ENCODE measurements at places on chromosomes 6 and 20.

- no peak for DNase-seq
Measured at GRCh38 chr6:958488-958887, 265.5 kb upstream of the EXOC2 start.

GRCh38 chr6:159095616-159096015 lies 50.8 kb upstream of the TAGAP start:
- no peak for DNase-seq

- no peak for DNase-seq
Measured at GRCh38 chr6:134435814-134436280, 117.9 kb upstream of the SGK1 start.

- DNase-seq, result peak; percentile 87
Measured at GRCh38 chr20:49484180-49485140, 2.0 kb upstream of the KCNB1 start.

- no peak for DNase-seq
Measured at GRCh38 chr6:144170044-144170443, 19.7 kb downstream of the STX11 start.

GRCh38 chr6:155194399-155194798 lies 69.4 kb upstream of the CLDN20 start:
- DNase-seq, result no peak

- DNase-seq, result no peak
Measured at GRCh38 chr20:21075471-21075870, 30.7 kb downstream of the LINC00237 start.

GRCh38 chr6:26653007-26653406 lies 6.5 kb downstream of the ZNF322 start:
- DNase-seq, result no peak

GRCh38 chr6:89475634-89476033 lies 42.7 kb downstream of the ANKRD6 start:
- DNase-seq, result no peak

GRCh38 chr6:32839356-32839755 lies 817 bp upstream of the TAP2 start:
- DNase-seq, result no peak

- DNase-seq, result peak; percentile 38
Measured at GRCh38 chr6:155313602-155314091, 637 bp downstream of the TFB1M start.

DNA sequence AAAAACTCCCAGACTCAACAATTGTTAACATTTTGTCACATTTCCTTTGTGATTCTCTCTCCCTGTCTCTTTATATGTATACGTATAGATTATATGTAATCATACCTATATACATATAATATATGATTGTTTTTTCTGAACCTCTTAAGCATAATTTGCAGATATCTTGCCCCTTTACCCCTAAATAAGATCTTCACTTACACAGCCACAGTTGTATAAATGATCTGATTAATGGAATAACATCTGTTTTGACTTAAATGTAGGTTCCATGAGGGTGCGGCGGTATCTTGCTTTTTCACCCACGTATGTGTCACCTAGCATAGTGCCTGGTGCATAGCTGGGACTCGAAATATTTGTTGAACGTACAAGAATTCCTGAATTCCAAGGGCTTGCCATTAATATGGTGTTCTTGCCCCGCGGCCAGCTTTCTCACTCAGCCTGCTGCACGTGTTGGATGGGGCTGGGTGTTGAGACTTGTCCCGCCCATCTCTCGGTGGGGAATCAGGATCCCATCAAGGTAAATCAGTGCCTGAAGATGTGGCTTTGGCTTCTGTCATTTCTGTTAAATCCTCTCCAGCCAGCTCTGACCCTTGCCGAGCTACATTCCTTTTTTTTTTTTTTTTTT lies 10.4 kb upstream of the MANBAL start:
- no peak for DNase-seq

DNA sequence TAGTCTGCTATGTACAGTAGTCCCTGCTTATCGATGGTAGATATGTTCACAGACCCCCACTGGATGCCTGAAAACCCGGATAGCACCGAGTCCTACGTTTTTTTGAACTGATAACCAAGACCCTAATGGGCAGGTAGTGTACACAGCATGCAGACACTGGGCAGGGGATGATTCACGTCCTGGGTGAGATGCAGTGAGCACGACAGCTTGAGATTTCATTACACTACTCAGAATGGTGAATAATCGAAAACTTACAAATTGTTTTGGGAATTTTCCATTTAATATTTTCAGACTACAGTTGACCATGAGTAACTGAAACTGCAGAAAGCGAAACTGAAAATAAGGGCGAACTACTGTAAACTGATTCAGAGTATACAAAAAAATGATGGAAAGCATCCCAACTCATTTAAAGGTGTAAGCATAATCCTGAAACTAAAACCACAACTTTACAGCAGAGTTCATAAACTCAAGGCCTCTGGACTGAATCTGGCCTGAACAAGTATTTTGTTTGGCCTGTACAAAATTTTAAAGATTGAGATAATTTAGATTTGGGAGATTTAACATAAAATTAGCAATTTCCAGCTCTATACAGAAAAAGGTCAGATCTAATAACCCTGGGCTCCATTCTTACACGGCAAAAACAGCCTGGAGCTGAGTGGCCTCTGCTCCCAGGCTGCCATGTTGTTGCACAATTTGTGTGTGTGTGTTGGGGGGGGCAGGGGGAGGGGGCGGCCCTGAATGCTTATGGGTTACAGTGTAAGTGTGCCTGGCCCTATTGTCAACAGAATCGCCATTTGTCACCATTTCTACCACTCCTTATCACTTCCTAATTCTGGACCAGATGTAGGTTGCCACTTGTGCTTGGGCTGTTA lies 34.9 kb downstream of the RNF24 start:
- DNase-seq, result no peak

- DNase-seq, result peak; percentile 75
Measured at GRCh38 chr6:1396952-1397868, 7.8 kb downstream of the FOXF2 start.

GRCh38 chr20:20731945-20732296 lies 19.5 kb upstream of the RALGAPA2 start:
- DNase-seq, result no peak

DNA sequence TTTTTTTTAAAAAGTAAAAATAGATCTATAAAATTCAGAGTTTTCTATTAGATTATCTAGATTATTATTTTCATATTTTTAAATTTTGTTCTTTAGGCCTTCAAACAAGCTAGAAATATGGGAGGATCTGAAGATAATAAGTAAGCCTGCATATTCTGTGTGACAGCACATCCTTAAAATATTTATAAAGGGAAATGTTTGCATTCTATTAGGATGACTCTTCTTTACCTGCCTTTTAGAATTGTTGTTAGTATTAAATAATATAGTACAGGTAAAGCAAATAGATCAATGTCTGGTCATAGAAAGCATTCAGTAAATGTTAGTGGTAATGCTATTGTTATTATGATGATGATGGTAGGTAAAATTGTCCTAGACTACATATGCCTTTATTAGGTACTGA lies 17.4 kb downstream of the PEX3 start:
- no peak for DNase-seq

DNA sequence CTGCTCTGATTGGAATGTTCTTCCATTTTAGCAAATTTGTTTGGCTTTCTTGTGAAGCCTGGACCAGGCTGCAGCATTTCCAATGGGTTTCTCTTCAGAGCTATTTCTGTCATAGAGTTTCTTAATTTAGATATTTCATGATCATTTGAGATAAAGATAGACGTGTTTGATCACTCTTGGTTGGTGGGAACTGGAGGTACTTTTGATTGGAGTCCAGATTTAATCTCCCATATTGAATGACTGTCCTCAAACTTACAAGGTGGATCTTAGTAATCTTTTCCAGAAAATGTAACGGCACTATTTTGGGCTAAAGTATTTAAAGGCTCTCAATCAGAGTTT lies 29.2 kb downstream of the RNF144B start:
- no peak for DNase-seq

GRCh38 chr20:60748086-60748485 lies 504.0 kb upstream of the CDH4 start:
- DNase-seq, result no peak

DNA sequence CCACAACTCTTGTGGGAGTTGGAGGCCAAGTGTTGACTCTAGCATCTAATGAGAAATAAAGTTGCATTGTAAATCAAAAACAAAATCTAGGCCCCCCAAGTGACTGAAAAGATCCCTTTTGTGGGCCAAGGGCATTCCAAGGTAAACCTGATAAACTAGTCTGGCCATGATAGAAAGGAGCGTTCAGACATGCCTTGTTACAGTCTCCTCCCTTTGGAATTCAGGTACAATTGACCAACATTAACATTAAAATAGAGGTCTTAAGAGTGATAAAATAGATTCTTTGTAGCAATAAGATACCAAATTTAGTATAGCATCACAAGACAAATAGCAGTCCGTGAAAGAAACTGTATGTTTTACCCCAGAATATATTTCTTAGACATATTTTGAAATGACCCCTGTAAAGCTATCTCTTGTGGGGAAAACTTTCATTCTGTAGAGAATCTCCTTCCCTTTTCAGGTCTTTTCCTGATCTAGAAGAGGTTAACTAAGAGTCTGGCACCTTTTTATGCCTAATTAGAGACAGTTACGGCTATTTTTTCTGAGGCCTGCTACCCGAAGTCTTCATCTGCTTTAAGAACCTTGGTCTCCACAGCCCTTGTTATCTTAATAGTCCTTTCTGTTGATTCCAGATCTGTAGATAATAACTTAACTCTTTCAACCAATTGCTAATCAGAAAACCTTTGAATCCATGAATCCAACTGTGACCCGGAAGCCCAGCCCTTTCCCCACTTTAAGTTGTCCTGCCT lies 495.4 kb upstream of the MMS22L start:
- no peak for DNase-seq

GRCh38 chr20:24892522-24892921 lies 56.5 kb upstream of the CST7 start:
- DNase-seq, result no peak

GRCh38 chr20:48298851-48299484 lies 513.7 kb upstream of the SULF2 start:
- DNase-seq, result peak; percentile 94

DNA sequence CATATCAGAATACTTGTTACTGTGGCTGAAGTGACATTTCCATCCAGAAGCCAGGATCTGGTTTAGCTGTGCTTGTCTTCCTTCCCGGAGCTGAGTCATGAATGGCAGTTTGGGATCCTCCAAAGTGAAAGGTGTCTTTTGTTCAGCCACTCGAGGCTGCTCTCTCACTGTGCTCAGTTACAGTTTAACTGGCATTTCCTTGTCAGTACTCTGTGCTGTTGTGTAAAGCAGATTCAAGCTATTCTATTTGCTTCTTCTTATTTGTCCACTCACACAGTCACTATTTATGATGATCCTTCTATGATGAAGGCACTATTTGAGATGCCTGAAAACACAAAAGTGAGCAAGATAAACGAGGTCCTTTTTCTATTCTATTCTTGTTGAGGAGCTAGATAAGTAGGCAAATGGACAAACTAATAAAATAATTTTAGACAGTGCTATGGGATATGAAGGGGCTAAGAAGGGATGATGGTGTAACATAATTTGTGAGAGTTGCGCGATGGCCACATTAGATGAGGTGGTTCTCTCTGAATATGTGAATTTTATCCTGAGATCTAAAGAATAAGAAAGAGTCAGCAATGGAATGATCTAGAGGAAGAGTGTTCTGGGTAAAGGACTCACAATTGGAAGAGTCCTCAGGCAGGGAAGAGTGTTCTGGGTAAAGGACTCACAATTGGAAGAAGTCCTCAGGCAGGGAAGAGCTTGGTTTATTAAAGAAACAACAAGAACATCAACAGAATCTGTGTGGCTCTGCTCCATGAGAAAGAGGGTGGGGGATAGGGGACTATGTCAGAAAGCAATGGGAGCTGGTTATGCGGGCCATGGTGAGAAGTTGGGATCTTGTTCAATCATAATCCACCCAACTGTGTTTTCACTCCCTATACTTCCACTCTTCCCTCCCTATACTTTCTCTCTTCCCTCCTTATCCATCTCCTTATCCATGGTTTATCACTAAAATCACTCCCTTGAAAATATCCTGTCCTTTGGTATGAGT lies 40.1 kb downstream of the CYP24A1 start:
- no peak for DNase-seq

DNA sequence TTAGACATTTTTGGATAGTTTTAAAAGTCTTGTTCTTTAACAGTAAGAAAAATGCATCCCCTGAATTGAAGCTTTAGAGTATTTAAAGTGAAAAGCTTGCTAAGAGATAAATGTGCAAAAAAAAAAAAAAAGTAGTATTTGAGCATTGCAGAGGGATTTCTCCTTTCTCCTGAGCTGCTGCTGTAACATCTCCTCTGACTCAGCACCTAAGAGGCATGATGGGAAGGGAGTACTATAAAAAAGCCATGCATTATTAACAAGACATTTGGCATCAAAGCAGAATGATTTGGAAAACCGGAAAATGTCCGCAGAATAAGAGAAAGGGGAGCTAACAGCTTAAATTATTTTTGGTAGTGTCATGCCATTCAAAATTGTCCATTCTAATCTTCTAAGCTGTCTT lies 27.9 kb downstream of the B4GALT5 start:
- no peak for DNase-seq

DNA sequence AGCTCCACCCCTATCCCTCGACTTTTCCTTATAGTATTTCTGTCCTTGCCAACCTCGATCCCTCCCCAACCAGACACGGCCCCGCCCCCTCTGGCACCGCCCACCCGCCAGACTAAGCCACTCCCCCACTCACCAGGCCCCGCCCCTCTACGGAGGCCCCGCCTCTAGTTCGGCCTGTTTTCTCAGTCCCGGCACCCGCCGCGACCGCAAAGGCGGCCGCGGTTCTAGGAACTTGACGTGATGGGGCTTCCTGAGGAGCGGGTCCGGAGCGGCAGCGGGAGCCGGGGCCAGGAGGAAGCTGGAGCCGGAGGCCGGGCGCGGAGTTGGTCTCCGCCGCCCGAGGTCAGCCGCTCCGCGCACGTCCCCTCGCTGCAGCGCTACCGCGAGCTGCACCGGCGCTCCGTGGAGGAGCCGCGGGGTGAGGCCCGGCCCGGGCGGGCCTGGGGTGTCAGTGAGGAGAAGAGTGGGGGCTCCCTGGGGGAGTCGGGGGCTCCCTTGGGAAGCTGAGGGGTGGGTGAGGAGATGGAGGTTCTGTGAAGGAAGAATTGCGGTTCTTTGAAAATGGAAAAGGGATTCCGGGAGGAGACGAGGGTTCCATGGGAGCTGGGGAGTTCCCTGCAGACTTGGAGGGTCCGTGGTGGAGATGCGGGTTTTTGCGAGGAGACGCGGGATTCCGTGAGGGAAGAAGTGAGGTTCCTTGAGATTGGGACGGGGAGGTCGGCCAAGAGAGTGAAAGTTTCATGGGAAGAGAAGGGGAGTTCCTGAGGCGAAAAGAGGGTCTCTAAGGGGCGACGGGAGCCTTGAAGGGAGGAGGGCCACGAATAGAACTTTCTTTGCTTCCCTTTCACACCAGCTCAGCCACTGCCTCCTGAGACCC lies at the start of gene ACSS2:
ACSS2 (plus strand) TSS at position 207 of the 877 bp plus-strand sequence; CDS start at position 241, 34 bp downstream.
- no peak for DNase-seq

- no peak for DNase-seq
Measured at GRCh38 chr6:4355241-4355640, 219.9 kb upstream of the ECI2 start.

DNA sequence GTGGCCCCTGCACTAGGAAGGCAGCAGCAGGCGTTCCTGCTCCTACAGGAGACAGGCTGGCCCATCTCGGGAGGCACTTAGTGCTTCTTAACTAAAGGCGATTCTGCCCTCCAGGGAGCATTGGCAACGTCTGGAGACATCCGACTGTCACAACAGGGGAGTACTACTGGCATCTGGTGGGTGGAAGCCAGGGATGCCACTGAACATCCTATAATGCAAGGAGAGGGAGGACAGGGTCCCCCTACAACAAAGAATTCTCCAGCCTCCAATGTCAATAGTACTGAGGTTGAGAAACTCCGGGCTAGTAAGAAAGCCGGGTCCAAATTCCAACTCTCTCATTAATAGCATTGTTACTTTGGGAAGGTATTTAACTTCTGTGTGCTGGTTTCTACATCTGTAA lies 119.4 kb upstream of the ARMC2 start:
- DNase-seq, result no peak

- DNase-seq, result no peak
Measured at GRCh38 chr6:1028723-1029122, 283.2 kb upstream of the FOXQ1 start.

Data from NCI-H1105 (cell line).